Activated CD4-positive, alpha-beta memory T cell treated with anti-CD3 and anti-CD28 coated beads for 36 hours (primary cell): ENCODE measurements at places on chromosomes 11 and 22. TPM values are rescaled to one million over a fixed set of nuclear protein-coding genes. Genes with fewer than 3 reads are reported as not detected.

GRCh38 chr11:57568330-57568766, 876 bp upstream of the UBE2L6 start:
- peaks cover 18% of the 10 kb centered on the region for H3K36me3 ChIP-seq
- peak overlapping the region; percentile 89 for H3K27ac ChIP-seq
- no peaks in the 10 kb centered on the region for H3K27me3 ChIP-seq
- H3K4me1 ChIP-seq, result peaks cover 28% of the 10 kb centered on the region

DCHS1 gene
- total RNA-seq, result 0.80 TPM

- no peak overlapping the region for H3K4me3 ChIP-seq
- H3K27me3 ChIP-seq, result no peaks in the 10 kb centered on the region
- H3K4me1 ChIP-seq, result no peaks in the 10 kb centered on the region
- H3K27ac ChIP-seq, result no peak overlapping the region
- no peak for DNase-seq
These were observed 87.9 kb downstream of the INSC start for GRCh38 chr11:15202626-15203025.

RHOD gene
- total RNA-seq, result 0.87 TPM

DNA sequence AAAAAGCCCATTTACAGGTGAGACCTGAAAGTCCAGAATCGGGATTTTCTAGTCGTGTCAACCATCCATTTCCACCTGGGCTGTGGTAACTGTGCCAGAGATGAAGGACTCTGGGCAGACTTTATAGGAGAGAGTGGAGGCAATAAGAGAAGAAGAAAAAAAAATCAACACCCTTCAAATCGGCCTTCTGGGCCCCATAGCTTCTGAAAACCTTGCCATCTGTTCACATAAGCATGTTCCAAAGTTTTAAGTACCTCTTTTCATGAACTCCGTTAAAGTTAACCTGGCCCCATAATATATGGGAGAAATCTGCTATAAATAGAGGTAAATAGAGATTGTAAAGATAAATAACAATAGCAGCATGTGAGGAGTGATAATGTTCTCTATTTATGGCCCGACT, 470.5 kb downstream of the MIAT start:
- DNase-seq, result no peak
- no peaks in the 10 kb centered on the region for H3K36me3 ChIP-seq
- peaks cover 19% of the 10 kb centered on the region for H3K27me3 ChIP-seq
- no peak overlapping the region for H3K27ac ChIP-seq
